Activated CD4-positive, alpha-beta T cell treated with anti-CD3 and anti-CD28 coated beads for 24 hours (primary cell): ENCODE measurements at places on chromosomes 16 and 17.

- no peak for DNase-seq
Observed at GRCh38 chr17:65039336-65039988, 17.1 kb downstream of the GNA13 start.

GRCh38 chr16:12449795-12450194 is 353.9 kb downstream of the CPPED1 start:
- no peak for DNase-seq

GRCh38 chr17:76046064-76046463 is 19.0 kb upstream of the EVPL start:
- DNase-seq: no peak

DNA sequence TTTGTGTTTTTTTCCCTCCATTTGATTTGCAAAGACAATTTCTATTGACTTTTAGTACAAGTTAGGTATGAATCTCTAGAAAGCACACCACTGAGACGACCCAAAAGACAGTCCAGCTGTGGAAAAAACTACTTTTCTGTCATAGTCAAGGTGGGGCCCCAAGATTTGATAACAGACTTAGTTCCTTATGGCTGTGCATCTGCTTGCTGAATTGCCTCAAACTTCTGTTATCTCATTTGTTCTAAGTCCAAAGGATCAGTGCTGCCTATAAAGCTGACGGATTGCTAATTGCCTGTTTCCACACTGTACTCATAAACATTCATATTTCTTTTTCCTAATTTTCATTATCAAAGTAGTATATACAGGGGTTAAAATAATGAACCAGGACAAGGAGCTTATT is 180.8 kb downstream of the SPECC1 start:
- DNase-seq: no peak

- DNase-seq: no peak
Observed at GRCh38 chr17:72117535-72118334, 3.1 kb upstream of the SOX9 start.

DNA sequence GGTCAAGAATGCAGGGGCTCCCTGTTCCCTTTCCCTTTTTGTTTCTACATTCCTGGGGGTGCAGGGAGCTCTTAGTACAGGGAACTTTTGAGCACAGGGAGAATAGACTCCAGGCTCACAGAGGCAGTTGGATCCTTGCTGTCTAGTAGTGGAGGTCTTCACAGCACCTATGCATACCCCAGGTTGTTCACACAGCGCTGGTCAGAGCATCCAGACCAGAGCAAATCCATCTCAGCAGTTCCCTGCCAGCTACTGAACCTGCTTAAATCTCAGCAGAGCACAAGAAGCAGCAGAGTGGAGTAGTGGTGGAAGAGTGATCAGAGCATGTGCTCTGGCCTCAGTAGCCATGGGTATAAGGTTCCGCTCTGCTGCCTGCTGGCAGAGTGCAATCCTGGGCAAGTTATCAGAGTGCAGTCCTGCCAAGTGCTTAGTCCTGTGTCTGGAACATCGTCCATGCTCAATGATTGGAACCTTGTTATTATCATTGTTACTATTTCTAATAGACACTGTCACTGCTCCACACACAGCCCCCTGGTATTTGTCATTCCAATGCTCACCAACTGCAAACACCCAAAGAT is 220.4 kb downstream of the CBLN1 start:
- DNase-seq: no peak
